ENCODE measurements at places on chromosomes 12 and 14.

GRCh38 chr12:130254461-130255276 lies 83.0 kb upstream of the PIWIL1 start:
- no peak for DNase-seq

DNA sequence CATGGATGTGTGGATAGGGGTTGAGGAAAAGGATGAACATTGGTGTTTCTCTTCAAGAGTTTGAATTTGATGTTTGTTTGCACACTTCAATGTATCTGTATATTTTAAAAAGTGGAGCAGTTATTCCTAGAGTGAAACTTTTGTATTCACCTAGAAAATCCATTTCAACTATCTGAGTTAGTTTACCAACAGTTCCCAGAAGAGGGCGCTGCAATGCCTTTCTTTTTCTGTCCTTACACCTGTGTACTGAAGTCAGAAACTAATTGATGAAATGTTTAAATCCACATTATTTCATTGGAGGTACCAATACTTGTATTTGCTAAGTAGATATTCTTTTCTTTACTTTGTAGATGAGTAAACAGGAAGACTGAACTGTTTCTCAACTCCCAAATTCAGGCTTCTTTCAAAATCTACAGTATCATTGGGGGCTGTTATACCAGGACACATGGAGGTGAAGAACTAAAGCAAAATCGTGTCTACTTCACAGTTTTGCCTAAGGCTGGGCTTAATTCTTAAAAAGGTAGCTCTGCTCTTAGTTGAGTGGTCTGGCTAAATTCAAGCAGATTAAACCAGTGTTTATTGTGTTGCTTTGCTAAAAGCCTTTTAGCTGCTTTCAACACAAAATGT lies 26.6 kb upstream of the KLRB1 start:
- DNase-seq = peak; percentile 88

DNA sequence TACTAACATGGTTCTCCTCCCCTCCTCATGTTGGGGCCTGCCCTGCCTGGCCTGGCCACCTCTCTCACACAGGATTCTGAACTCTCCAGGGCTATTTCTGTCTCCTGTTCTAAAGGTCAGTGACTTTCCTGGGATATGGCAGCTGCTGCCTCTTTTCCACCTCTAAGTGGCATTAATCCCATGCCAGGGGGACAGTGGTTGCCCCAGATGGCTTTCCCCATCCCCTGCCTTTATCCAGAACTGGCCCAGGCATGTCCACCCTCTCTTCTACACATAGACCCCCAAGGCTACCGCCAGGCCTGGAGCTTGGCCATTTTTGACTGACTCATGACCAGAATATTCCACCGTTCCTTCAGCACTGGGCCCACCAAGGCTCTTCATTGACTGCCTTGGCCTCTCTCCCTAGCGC lies 90.4 kb downstream of the IRF2BPL start:
- DNase-seq = no peak

- no peak for DNase-seq
Measured at GRCh38 chr12:109612975-109613502, 39.4 kb downstream of the MVK start.
